Iris pigment epithelial cell (primary cell): ENCODE measurements at places on chromosomes 6 and 20.

- no peak for DNase-seq
These were observed 200.3 kb downstream of the EYA4 start for GRCh38 chr6:133441491-133441890.

DNA sequence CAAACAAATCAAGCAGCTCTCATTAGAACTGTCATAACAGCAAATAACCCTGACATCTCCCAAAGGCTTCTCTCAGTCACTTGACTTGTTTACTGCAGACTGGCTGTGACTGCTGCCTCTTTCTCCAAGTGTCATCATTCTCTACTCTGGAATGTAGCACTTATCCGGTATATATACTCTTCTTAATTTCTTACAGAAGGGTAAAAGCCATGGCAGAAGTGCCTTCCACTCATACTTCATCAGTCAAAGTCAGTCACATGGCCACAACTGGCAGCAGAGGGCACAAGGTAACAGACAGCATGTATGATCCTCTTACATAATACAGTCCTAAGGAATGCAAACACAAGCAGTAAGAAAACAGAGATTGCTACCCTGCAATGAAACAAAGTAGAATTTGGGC, 9.3 kb downstream of the NAPB start:
- DNase-seq, result peak; percentile 18

DNA sequence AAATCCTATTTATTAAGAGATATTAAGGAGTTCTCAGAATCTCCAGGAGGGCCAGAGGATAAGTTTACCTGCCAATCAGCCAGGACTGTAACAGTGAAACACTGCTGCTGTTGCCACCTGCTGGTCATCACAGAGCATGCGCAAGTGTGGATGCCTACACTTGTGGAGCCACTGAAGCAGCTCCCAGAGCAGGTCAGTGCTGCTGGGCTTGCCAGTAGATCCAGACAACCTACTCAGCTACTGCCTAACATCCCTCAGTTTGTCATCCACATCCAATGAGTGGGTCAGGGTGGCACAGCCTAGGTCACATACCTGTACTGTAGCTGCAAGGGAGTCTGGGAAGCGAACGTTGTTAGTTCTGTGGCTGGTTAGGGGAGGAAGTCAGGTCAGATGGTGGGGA, 18.3 kb upstream of the NHSL1 start:
- DNase-seq, result peak; percentile 58

GRCh38 chr6:100780648-100781047, 100.5 kb downstream of the ASCC3 start:
- no peak for DNase-seq

DNA sequence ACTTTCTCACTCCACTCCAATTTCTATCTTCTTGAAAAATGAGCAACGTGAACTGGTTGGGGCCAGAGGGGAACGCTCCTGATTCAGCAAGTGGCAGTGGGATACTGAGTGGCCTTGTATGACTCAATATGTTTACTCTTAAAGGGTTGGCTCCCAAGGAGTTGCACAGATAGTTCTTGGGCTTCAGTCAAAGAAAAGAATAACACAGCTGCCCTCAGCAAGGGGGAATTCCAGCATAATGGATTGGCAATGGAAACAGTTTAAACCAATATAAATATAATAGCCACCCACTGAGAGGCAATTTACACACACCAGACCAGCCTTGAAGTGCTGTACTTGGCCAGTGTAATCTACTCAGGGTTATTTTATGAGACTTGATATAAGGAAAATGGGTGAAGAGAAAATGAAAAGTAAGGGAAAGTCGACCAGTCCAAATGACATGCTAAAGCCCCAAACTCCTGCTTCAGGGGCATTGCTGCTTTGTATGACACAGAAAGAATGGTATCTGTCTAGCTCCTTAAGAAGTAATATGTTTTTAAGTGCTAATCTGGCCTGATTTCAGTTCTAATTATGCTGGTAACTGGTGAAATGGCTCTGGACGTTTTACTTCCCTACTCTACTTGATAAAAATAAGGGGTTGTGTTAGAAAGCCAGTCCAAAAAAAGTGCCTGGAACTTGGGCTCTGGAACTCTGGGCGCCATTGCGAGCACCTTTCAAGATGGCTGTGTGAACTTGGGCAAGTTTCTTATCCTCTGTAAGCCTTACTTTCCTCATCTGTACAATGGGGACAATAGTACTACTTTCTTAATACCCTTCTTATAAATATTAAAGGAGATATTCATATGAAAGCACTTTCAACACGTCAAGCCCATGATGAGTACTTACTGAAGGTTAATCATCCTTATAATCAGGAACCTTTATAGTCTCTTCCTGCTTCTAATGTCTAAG, 712.9 kb upstream of the MAP3K7 start:
- DNase-seq, result peak; percentile 75

DNA sequence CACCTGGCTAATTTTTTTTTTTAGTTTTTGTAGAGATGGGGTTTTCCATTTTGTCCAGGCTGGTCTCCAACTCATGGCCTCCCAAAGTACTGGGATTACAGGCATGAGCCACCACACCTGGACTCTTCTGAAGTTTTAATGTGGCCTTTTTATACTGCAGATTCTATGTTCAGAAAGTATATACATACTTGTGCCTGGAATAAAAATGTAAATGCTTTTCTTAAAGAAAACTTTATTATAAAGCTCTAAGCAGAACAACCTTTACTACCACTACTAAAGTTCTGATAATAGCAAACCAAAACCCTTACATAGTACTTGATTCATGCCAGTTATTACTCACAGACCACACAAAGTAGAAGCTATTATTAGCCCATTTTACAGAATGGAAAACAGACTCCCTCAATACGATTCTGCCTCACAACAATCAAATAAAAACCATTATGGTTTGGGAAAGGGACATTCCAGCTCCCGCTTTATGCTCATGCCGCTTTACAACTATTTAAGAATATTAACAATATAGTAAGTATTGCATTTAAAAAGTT, 5.3 kb downstream of the PHIP start:
- DNase-seq, result no peak

DNA sequence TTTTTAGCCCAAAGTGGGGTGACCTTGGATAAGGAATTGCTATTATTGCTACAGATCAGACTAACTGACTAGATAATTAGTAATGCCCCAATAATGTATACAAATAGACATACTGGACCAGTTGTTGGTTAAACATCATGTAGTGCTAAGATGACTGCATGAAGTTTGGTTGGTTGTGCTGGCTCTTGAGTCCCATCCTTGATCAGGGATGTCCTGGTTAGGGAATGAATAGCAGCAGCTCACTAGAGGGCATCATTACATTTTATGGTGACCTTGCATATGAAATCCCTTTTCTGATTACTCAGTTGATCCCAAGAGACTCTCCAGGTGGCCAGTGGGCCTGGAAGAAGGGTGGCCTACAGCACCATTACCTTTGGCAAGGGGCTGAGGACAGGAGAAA, 10.9 kb downstream of the TPBG start:
- DNase-seq, result no peak

- DNase-seq, result peak; percentile 13
These were observed 207.2 kb downstream of the PHACTR1 start for GRCh38 chr6:12923644-12924235.

DNA sequence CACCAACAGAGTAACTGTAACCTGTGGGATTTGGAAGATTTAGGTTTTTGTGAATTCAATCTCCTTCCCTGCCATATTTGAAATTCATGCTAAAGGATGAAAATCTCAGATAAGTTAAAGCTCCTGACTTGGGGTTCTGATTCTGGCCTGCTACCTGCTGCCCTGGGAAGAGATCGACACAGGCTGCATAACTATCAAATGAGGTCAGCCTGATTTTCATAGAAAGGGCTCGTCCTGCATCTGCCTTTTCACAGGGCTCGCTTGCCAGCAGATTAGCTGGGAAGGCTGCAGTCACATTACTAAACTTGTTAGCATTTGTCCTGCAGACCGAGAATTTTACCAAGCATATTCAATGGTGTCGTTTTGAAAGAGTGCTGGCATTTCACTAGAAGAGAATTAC, 14.6 kb downstream of the GCLC start:
- DNase-seq, result peak; percentile 54

DNA sequence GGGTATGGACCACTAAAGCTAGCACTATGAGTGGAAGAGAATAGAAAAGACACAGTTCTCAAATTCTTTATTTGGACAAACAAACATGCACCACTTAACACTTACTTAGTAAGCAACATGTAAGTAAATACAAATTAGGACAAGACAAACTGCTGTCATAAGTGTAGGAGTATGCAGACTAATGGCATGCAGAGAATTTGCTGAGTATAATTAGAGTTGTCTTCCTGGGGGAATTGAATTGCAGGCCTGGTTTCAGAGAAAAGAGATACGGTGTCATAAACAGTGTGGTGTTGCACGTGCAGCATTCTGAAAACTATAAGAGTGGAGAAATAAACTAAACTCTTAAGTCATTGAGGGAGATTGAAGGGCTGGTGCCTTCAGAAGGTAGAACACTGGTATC, 125.2 kb upstream of the EYA4 start:
- DNase-seq, result no peak

- peak; percentile 66 for DNase-seq
These were observed 40.5 kb upstream of the ZBTB24 start for GRCh38 chr6:109523478-109523877.

DNA sequence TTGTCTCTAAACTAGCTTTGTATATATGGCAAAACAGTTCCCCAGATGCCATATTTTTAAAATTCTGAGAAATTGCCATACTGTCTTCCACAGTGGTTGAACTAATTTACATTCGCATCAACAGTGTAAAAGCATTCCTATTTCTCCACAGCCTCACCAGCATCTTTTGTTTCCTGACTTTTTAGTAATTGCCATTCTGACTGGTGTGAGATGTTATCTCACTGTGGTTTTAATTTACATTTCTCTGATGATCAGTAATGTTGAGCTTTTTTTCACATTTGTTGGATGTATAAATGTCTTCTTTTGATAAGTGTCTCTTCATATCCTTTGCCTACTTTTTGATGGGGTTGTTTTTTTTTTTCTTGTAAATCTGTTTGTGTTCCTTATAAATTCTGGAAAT, 1222.7 kb upstream of the CITED2 start:
- no peak for DNase-seq
